ENCODE measurements at places on chromosomes 6 and 20. TPM values are rescaled to one million over a fixed set of nuclear protein-coding genes. Genes with fewer than 3 reads are reported as not detected.

EDN1 gene
- 5.2 TPM for total RNA-seq

MYH7B gene
- total RNA-seq, result 0.12 TPM

PM20D2 gene
- total RNA-seq, result 4.5 TPM

HLA-DRB5 gene
- not detected for total RNA-seq

ADGRF1 gene
- not detected for total RNA-seq

VGLL2 gene
- not detected for total RNA-seq

EFCAB8 gene
- 0.50 TPM for total RNA-seq

ADGRB3 gene
- 1.4 TPM for total RNA-seq

SLC13A3 gene
- 1.5 TPM for total RNA-seq

C20orf202 gene
- total RNA-seq, result not detected

RAET1L gene
- total RNA-seq, result not detected

ZNF391 gene
- total RNA-seq, result 0.56 TPM

COL21A1 gene
- 28.5 TPM for total RNA-seq

SNAP25 gene
- 0.40 TPM for total RNA-seq

LTB gene
- total RNA-seq, result not detected

APOM gene
- 1.5 TPM for total RNA-seq

TSPO2 gene
- not detected for total RNA-seq

IFNGR1 gene
- 66.3 TPM for total RNA-seq

VSTM2L gene
- 0.53 TPM for total RNA-seq

TSHZ2 gene
- total RNA-seq, result 4.0 TPM

DDX43 gene
- 0.68 TPM for total RNA-seq

SNRPB2 gene
- 48.7 TPM for total RNA-seq

OVOL2 gene
- total RNA-seq, result not detected

HLA-DMB gene
- total RNA-seq, result not detected

SKIC2 gene
- total RNA-seq, result 58.4 TPM

NFATC2 gene
- total RNA-seq, result 0.26 TPM

GPX5 gene
- total RNA-seq, result not detected

MMP24 gene
- total RNA-seq, result 0.53 TPM

SYCP2 gene
- total RNA-seq, result 0.99 TPM

DPPA5 gene
- not detected for total RNA-seq

LPIN3 gene
- total RNA-seq, result 3.4 TPM

All from aortic smooth muscle cell (primary cell).